ENCODE measurements at places on chromosomes 16 and 17.

DNA sequence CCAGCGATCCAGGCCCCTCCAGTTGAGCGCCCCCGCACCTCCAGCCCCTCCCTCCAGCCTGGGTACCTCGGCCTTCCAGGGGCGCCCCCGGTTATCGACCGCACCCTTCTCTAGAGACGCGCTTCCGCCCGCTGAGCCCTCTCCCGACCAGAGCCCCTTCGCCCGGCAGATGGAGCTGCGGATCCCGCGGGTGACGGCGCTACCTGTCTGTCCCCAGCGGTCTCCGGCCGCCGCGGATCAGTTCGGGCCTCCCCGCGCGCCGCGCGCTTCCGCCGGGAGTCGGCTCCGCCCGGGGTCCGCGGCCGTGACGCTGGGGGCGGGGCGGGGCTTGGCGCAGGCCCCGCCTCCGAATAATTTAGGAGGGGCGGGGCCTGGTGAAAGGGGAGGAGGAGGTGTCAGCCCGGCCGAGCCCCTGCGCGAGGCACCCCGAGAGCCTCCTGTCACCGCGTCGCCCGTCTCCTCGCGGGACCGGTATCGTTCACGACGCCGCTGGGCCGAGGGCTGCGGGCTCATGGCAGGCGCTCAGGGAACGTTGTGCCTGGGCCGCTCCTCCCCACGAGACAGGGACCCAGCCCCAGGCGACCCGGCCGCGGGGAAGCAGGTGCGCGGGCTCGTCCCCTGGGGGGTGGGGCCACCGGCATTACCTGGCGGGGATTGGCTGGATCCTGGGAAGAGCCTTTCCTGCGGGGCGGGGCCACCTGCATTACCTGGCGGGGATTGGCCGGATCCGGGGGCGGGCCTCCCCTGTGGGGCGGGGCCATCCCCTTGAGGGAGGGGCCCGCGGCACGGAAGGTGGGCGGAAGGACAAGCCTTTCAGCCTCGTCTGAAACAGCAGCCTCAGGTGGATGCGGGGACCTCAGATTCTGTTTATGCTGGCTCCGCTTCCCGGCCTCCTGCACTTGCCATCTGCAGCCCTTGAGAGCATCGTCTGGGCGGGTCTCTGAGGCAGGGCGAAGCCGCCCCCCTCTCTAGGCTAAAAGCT, at the start of gene SPATA2L:
SPATA2L (minus strand) TSS at position 281 of the 982 bp plus-strand sequence. CDS start 473 bp downstream, outside the sequence.
- peak; percentile 71 for DNase-seq

- DNase-seq: no peak
Measured at GRCh38 chr17:27380551-27380950, 75.7 kb upstream of the KSR1 start.

DNA sequence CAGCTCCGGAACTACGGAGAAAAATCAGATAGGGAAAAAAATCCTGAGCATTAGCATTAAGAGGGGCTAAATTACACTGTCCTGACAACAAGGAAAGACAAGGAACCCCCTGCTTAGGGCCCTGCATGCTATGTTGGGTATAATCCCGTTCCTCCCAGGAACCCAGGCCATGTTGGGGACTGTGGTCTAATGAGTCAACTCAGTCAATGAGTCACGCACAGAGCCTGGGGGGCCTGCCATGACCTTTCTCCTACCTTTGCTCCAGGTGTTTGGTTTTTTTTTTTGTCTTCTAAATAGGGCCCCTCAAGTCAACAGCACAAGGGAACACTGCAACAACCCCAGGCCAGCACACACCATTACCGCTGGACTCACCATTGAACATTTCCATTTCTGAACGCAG, 8.9 kb upstream of the ZNF200 start:
- DNase-seq: no peak

GRCh38 chr16:87515475-87516330, 22.9 kb upstream of the ZCCHC14 start:
- DNase-seq: no peak

DNA sequence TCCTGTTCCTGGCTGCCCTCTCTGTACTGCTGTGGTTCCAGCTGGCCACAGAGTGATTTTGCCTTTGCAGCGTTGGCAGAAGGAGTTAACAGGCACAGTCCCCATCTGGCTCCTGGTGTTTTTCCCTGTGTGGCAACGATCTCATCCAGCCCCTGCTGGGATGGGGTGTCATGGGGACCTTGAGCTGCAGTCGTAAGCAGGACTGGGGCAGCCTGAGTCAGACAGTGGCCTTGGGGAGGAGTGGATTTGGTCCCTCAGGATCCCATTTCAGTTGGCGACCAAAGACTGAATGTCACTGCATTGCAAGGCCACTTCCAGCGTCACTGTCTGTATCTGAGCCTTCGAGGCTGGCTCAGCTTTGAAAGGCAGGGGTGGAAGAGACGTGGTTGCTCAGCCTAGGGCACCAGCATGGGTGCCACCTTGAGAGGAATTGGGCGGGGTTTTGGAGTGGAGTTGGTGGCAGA, 11.9 kb downstream of the TMEM94 start:
- DNase-seq: no peak

DNA sequence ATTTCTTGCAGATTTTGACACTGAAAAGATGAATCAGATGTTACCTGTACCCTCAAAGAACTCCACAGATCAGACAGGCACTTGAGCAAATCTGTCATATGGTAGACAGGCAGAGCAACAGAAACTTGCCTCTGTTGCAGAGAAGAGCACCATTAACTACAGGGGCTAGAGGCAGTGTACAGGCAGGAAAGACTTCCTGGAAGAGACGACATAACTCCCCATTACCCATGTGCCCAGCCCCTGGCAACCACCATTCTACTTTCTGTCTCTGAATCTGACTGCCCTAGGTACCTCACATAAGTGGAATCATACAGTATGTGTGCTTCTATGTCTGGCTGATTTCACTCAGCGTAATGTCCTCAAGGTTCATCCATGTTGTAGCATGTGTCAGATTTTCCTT, 15.5 kb downstream of the GFOD2 start:
- DNase-seq: no peak

DNA sequence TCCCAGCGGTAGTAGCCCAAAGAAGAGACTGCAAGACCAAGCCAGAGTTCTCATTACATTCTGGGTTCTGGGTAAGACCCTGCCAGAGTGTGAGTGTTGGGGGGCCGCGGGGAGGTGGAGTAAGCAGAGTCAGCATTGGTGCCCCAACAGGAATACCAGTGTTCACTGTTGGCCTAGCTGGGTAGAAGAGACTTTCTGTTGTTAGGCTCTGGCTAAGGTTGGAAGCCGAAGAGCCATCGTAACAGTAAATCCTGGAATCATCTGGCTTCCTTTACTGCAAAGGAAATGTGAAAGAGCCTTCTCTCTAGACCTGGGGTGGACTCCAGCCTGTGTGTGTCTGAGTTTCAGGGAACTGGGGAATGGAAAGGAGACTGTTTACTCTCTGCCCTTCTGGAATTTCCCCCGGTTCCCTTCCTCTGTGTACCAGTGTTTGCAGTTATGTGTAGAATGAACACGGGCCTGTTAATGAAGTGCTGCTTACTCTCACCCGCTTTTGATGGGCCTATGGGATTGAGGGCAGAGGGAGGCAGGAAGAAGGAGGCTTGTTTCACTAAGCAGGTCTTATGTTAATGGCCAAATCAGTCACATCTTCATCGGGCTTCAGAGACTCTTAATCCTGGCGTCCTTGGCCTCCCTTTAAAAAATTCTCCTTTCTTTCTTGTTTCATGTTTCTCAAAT, 68.5 kb downstream of the WWP2 start:
- DNase-seq: no peak

DNA sequence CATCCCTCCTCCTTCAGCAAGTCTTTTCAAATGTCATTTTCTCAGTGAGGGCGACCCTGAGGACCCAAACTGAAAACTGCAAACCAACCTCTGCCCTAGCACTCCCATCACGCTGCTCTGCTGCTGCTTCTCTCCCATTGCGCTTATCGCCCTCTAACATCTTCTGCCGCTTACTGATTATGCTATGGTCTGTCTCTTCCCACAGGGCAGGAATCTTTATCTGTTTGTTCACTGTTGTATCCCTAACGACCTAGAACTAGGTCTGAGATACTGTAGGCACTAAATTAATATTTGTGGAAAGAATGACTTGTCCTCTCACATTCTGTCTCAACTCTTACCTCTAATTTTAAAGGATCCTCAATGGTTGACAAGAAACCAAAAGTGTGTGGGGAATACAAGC, 12.5 kb downstream of the ZSCAN32 start:
- DNase-seq: no peak

DNA sequence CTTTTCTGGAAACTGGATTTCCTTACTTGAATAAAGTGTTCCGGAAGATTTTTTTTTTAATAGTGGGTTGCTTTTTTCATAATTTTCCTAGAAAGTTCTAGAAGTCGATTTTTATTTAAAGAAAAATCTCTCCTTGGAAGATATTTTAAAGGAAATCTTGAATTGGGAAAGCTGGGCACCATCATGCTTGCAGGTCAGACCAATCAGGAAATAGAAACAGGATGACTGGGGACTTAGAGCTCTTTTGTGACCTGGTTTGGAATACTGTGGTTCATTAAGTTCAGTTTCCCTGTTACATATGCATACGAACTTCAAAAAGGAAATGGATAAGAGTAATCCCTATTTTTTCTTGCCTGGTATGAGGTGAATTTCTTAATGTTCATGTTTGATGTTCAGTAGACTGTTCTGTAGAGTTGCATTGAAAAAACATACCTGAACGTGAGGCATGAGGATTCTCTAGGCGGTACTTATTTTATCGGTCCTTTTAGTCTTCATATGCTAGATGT, 1.2 kb downstream of the NFATC3 start:
- peak; percentile 23 for DNase-seq

DNA sequence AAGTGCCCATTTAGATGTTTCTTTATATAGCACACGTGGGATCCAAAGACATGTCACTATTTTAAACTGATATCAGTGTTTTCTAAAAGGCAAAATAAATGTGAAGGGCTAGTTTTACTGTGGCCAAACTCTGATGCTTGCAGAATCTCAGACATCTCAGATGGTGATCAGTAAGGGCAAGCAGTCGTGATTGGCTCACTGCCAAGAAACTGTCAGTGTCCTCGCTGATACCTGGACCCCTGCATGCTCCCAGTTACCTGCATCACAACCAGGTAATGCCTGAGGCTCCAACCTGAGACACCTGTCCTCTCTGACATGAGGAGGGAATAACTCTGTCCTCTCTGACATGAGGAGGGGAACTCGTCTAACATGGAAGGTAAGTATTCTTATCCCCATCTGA, 114.0 kb downstream of the SPECC1 start:
- DNase-seq: no peak

- no peak for DNase-seq
Measured at GRCh38 chr17:28328325-28328724, 6.9 kb downstream of the IFT20 start.

- DNase-seq: no peak
Measured at GRCh38 chr17:76079956-76080767, 1.2 kb downstream of the ZACN start.

- DNase-seq: peak; percentile 56
Measured at GRCh38 chr17:8997994-8998628, 23.2 kb upstream of the NTN1 start.

DNA sequence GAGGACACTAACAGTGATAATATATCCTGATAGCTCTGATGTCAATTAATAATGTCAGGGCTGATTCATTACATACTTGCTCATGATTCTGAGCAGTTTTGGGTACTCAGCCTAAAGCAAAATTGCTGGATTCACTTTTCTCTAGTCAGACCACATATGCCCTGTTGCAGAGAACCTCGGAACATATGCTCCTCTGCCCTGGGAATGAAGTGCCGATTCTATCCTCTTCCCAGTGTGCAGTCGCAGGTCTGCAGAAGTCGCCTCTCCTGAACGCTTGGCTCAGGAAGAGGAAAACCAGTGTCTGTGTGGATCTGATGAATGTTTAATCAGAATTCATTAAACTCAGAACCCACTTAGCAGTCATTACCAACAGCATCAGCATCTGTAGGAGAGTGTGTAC, 34.5 kb downstream of the ABCC12 start:
- DNase-seq: no peak

DNA sequence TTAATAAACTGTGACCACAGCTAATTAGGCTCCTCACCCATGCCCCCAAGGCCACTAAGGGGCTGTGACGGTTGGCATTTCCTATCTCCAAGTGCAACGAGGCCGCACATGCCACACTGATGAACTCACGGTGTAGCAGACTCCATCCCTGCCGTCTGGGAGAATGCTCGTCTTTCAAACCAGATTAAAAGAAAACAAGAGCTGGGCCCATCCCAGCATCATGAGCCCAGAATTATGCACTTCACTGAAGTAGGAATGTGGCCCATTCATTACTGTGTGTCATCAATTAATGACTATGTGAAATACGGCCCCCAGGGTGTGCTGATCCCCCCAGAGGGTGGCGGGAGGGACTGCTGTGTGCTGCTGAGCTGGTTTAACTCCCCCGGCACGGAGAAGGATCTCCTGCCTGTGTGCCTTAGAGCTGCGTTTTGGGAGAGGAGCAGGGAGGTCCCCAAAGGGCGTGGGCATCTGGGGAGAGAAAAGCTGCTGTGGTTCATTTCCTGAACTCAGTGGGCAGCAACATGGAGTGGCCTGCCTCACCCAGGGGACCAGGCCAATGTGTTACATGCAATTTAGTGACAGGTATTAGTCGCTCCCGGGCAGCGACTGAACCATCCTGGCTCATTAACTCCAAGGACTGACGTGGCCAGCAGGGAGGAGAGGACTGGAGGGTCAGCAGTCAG, 194.5 kb downstream of the FOXL1 start:
- peak; percentile 95 for DNase-seq

GRCh38 chr16:56332464-56333079, 92.8 kb downstream of the AMFR start:
- peak; percentile 45 for DNase-seq

GRCh38 chr17:69060822-69061221, at the start of gene ABCA9:
Gene ABCA9 (minus strand): TSS chr17:69060927. CDS start chr17:69051126, 9,801 bp downstream.
- peak; percentile 75 for DNase-seq

GRCh38 chr16:80023865-80024264, 423.3 kb upstream of the MAF start:
- no peak for DNase-seq

GRCh38 chr16:50859628-50860360, 117.9 kb downstream of the CYLD start:
- DNase-seq: no peak

DNA sequence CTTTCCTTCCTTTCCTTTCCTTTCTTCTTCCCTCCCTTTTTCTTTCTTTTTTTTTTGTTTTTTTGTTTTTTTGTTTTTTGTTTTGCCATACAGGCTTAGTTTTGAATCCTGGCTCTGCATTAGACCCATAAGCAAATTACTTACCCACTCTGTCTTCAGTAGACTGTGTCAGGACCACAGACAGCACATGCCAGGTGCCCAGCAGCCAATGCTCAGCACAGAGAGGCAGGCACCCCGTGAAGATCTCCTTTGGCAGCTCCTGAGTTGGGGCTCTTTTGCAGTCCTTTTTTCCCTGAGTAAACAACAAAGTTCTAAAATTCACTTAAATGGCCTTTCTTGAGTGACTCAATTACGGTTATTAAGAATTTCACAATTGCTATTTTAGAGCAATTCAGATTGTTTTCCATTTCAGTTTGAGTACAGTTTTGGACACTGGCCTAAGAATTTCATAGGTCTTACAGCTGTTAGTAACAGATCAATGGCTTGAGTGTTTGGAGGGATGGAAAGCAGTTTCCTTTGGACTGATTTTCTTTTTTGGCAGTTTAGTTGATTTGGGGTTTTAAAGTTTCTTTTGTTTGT, 26.2 kb upstream of the SLC5A11 start:
- DNase-seq: no peak

GRCh38 chr16:1407753-1408152, 6.8 kb downstream of the UNKL start:
- peak; percentile 26 for DNase-seq
